Pulmonary artery endothelial cell (primary cell): ENCODE measurements at places on chromosomes 16 and 17. TPM values are rescaled to one million over a fixed set of nuclear protein-coding genes. Genes with fewer than 3 reads are reported as not detected.

- DNase-seq = no peak
These were observed 20.9 kb downstream of the LDAF1 start for GRCh38 chr16:21179126-21179982.

GRCh38 chr17:78977997-78978973 lies 1.4 kb downstream of the LGALS3BP start:
- no peak for DNase-seq

GRCh38 chr16:14181371-14182050 lies 110.4 kb downstream of the MRTFB start:
- no peak for DNase-seq

DNA sequence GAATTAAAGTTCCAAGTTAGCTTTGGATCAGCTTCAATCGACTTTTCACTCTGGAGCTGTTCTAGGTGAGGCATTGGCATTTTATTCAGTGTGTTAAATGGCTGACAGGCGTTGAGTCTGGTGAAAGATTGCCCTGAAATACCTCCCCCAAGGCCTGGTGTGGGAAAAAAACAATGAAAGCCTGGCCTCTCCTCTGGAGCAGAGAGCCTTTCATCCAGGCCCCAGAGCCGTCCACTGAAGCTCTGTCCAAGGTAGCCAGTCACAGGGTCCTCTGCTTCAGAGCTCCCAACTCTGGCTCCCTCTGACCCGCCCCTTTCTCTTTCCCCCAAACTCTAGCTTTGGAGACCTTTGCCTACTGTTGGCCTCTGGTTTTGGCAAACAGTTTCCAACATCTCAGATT lies 123.6 kb upstream of the CRHR1 start:
- no peak for DNase-seq

DNA sequence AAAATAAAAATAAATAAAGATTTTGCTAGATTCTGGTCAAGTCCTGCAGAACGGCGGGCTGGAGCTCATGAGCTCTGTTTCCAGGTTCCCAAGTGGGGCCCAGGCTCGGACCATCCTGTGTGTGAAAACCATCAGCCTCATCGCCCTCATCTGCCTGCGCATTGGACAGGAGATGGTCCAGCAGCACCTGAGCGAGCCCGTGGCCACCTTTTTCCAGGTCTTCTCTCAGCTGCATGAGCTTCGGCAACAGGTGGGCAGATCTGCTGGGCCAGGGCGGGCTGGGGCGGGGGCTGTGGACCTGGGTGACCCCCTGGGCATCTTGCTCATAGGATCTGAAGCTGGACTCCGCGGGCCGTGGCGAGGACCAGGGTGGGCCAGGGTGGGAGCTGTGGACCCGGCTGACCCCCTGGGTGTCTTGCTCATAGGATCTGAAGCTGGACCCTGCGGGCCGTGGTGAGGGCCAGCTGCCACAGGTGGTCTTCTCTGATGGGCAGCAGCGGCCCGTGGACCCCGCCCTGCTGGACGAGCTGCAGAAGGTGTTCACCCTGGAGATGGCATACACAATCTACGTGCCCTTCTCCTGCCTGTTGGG lies 7.8 kb downstream of the WDR81 start:
- DNase-seq = no peak

- DNase-seq = no peak
These were observed 80.1 kb downstream of the ABCC1 start for GRCh38 chr16:16029431-16030011.

DNA sequence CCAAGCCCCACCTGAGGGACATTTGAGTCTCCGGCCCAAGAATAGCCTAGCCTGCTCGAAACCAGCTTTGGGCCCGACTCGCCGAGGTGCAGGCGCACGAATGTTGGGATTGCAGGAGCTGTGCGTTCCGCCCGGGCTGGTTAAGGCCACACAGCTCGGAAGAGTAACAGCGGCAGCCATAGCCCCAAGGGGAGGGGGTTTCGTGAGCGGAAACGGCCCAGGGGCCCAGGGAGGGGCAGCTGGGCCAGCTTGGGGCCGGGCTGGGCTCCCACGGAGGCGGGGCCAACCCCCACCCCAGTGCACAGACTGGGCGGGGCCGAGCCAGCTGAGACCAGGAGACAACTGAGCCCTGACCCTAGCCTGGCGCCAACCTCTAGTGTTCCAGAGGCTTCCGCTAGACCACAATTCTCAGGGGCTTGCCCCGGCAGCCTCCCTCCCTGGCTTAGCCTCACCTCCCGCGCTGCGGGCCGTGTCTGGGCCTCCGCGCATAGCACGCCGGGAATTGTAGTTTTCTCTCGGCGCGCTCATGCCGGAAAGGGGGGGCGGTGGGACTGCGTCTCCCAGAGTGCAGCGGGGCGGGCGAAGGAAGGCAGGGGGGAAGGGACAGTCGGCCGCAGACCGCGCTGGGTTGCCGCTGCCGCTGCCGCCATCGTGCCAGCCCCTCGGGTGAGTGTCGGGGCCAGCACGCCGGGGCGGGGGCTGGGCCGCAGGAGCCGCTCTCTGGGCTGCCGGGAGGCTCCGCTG lies at the start of gene NUTF2:
Gene NUTF2, plus strand, starts transcription at position 614 of the 744 bp plus-strand sequence. CDS start 18,198 bp downstream, outside the sequence.
- DNase-seq = peak; percentile 63

GRCh38 chr17:292531-293382 lies 59.9 kb downstream of the RPH3AL start:
- no peak for DNase-seq

DNA sequence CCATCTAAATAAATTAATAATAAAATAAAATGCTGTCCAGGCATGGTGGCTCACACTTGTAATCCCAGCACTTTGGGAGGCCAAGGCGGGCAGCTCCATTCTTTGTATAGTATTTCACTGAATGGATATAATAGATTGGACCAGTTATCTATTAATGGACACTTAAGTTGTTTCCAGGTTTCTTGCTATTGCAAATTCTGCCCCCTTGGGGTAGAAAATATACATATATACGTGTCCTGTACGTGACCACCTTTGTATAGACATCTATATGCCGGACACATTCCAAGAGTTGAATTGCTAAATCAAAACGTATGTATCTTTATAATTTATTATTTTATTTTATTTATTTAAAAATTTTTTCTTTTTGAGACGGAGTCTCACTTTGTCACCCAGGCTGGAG lies 3.9 kb upstream of the EXOC7 start:
- no peak for DNase-seq

GRCh38 chr17:15213381-15214087 lies 51.6 kb downstream of the PMP22 start:
- no peak for DNase-seq

EVI2B gene
- total RNA-seq = 0.14 and 0.20 TPM in 2 replicates

NPW gene
- total RNA-seq = 0.33 and 0.46 TPM in 2 replicates

GPR142 gene
- total RNA-seq = not detected in 2 replicates
